ENCODE measurements at places on chromosomes 3 and 15. TPM values are rescaled to one million over a fixed set of nuclear protein-coding genes. Genes with fewer than 3 reads are reported as not detected.
A peak's percentile ranks its signal among the peaks of the same experiment; 100 is the strongest.

MINAR1 gene
- total RNA-seq = 0.76 TPM

IQCF5 gene
- total RNA-seq = not detected

STXBP5L gene
- total RNA-seq = 0.29 TPM

ATP8B4 gene
- 13.8 TPM for total RNA-seq

ZDHHC23 gene
- total RNA-seq = 0.93 TPM

IGSF11 gene
- 0.57 TPM for total RNA-seq

NEO1 gene
- total RNA-seq = 24.5 TPM

LRRC2 gene
- 1.9 TPM for total RNA-seq

GHSR gene
- not detected for total RNA-seq

LTF gene
- total RNA-seq = 3.6 TPM

TERC gene
- total RNA-seq = 6.3 TPM

- DNase-seq = no peak
Measured at GRCh38 chr15:73495181-73495580, 52.2 kb downstream of the REC114 start.

DNA sequence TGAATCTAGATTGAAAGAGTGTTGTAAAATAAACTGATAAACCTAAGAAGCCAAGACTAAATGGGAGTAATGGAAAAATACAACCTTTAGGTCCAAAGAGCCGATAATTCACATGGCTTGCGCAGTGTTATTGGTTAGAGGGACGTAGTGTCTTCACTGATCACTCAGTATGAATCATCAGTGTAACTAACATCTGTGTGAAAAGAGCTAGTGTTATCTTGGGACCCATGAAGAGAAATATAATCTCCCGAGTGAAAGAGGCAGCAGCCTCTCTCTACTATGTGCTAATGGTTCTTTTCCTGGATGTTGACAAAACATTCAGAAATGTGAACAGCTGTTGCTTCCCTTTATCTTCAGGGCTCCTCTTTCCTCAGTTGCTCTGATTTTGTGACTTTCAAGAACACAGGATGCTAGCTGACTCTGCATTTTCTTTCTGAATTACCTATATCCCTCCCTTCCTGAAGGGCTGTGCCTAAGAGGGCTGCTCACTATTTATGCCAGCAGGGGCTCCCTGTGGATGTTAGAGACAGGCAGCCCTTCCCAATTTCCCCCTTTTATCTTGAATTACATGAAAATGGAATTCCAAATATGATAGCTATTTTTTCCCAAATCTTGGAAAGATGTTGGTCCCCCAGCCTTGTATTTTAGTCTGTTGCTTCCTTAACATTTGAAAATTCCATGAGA is 128.8 kb downstream of the GRM7 start:
- no peak for DNase-seq

DNA sequence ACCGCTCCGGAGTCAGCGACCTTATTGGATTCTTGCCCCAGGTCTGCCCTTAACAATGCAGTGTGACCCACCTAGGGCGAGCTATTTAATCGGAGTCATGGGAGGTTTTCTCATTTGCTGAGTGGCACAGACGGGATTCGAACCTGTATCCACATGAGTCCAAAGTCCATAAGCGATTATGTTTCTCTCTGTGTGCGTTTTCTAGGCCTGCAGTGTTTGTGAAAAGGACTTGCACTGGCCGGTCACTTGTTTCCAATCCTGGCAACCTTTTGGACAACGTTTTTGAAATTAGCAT is 691 bp upstream of the HDGFL3 start:
- DNase-seq = no peak

DNA sequence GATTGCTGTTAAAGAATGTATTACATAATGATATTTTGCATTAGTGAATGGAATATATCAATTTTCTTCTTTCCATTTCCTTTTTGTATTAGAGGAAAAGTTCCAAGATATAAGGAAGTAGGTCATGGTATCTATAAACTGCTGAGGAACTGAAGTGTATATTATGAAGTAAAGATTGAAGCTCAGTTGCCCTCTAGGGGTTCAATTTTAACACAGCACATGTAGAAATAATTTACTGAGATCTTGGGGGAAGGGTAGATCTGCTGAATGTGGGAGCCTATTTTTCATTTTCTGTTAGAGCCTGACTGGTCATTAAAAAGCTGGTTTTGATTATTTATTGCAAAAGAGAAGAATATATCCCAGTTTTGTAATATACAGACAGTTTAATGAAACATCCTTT is 45.2 kb downstream of the CMC1 start:
- DNase-seq = no peak

- DNase-seq = no peak
Measured at GRCh38 chr3:57715686-57716085, 22.8 kb upstream of the DENND6A start.

- DNase-seq = no peak
Measured at GRCh38 chr15:68994981-68995761, 19.3 kb upstream of the NOX5 start.

DNA sequence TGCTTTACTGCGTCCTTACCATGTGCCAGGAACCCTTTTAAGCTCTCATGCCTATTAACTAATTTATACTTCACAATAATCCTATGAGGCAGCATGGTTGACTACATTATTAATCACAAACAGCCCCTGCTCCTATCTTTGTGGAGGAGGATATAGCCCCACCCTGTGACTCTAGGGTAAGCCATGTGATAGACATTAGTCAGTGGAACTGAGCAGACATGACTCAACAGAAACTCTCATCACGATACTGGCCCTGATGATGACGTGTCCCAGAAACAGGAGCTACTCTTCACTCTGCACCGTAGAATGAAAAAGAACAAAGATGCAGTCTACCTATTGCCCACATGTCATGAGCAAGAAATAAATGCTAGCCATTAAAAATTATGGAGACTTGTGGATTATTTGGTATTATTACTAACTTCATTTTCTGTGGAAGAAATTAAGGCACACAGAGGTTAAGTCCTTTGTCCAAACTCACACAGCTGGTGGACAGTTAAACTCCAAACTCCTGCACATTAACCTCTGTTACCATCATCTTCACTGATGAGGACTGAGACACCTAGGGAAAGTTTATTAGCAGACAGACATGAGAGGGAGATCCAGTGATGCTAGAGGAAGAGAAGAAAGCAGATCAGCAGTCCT is 51.2 kb downstream of the CFAP20DC start:
- no peak for DNase-seq

GRCh38 chr3:167289435-167289834 is 90.7 kb downstream of the ZBBX start:
- DNase-seq = no peak

DNA sequence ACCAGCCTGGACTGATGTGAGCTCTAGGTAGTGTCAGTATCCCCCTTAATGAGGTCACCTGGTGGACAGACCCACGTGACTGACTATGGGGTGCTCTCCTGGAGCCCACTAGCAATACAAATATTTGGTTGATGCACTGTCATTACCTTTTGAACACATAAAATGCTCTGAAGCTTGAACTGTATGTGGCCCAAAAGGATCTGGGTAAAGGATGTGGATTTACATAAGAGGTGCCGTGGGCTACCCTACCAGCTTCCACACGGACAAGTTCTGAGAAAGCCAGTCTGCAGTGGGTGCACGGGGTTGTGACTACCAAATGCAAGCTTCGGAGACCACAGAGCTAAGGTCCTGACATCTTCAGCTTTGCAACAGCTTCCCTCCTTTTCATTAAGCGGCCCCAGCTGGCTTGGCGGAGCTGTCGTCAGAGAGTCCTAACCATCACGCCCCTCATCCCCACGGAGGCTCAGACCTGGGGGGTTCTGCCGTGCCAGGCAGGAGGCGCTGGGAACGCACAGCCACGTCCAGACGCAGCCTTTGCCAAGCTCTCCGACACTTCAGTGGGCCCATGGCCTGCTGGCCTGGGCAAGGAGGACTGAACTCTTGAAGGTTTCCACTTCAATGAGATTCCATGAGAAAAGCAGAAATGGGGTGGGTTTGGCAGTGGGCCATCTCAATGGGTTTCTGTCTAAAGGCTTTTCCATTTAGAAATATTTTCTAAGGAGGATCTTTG is 228.3 kb downstream of the ADAMTS17 start:
- DNase-seq = peak; percentile 75

- DNase-seq = no peak
Measured at GRCh38 chr15:98712845-98713584, 64.7 kb downstream of the IGF1R start.

DNA sequence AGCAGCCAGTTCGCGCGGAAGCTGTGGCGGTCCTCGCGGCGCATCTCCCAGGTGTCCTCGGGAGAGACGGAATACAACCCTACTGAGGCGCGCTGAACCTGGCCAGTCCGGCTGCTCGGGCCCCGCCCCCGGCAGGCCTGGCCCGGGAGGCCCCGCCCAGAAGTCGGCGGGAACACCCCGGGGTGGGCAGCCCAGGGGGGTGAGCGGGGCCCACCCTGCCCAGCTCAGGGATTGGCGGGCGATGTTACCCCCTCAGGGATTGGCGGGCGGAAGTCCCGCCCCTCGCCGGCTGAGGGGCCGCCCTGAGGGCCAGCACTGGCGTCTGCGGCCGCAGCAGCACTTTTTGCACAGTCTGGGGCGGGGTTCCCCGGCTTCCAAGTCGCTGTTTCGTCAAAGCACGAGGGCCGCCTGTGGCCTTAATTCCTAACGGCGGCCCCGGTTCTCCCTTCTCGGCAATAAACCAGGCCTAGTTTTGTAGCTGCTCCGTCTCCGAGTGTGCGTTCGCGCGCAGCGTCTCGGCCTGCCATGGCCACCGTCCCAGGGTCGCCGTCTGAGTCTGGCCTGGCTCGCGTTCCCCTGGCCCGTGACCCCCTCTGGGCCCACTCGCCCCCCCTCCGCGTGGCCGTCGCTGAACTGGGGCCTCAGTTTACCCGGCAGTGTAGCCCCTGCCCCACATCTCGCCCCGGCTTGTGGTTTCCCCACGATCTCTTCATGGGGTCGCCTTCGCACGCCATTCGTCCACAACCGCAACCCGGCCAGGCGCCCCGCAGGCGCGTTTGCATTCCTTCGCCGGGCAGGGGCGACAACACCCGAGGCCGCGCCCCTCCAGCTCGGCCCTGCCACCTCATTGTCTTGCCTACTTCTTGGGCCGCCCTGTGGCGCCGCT is 30.0 kb downstream of the NBEAL2 start:
- DNase-seq = peak; percentile 96

DNA sequence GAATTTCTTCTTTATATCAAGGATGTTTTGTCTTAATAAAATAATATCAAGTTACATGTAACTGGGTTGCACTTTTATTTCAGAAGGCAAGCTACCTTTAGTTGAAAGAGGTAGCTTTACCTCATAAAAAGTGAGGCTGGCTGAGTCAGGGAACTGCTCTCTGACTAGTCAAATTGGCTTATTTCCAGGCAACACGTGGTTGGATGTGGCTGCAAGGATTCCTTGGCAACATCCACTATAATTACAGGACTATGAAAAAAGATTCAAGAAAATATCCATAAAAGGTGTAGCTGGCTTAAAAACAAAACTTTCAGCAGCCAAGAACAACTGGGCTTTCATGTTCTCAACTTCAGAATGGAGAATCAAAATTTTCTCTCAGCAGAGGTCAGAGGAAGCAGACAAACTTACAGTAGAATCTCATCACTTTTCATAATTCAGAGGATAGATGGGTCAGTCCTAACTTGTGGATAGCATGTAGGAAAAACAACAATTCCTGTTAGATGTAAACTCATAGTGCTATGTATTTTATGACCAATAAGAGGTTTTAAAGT is 779.1 kb downstream of the MECOM start:
- no peak for DNase-seq

GRCh38 chr3:183583331-183584245 is 28.1 kb upstream of the KLHL6 start:
- no peak for DNase-seq

- no peak for DNase-seq
Measured at GRCh38 chr3:117400303-117400702, 690.7 kb downstream of the TUSC7 start.

DNA sequence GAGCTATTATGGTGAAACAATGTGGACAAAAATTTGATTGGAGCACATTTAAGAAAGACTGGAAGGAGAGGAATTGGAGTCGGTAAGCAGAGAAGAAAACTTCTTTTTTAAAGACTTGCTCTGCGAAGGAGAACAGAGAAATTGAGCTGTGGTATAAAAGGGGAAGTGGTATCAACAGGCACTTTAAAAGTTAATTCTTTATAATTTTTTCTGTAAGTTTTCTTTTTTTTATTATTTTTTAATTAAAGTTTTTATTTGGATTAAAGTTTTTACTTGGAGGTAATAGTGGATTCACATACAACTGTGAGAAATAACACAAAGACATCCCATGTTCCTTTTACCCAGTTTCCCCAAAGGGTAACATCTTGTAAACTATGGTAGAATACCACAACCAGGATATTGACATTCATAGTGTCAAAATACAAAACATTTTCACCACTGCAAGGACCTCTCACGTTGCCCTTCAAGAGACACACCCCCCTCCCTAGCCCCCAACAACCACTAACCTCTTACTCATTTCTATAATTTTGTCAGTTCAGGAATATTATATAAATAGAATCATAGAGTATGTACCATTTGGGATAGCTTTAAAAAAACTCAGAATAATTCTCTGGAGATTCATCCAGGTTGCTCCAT is 33.8 kb upstream of the XIRP1 start:
- DNase-seq = no peak

DNA sequence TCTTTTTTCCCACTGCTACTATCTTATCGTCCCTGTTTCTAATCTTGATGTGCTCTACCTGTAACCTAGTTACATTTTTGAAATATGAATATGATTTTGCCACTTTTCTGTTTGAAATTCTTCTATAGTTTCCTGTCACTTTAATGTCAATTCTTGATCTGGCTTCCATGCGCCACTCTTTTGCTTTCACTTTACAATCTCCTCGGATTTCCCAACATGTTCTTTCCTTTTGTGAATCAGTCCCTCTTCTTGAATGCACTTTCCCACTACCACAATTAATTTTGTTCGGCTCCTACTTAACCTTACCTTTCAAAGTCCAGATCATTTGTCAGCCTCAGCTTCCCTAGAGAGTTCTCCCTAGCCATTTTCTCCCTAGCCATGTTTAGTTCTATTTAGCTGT is 8.3 kb downstream of the TIMMDC1 start:
- no peak for DNase-seq

DNA sequence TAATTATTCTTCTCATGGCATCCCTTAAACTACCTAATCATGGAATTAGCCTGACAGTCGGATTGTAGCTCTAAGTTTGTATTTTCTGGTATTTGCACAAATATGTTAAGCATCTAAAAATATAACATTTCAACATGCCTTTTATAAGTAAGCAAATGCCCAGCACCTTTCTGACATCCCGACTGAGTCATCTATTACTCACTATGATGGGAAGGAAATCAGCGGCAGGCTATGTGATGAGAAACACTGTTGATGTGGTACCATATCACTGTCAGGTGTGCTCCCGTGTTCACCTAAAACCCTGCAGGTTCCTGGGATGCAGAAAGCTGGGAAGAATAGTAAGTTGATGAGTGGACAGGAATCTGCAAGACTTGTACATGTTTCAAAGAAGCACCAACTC is 367.8 kb upstream of the IL12A start:
- DNase-seq = no peak

GRCh38 chr15:44536302-44536961 is 515 bp upstream of the EIF3J start:
- DNase-seq = peak; percentile 95

GRCh38 chr3:13647298-13648059 is 98.6 kb downstream of the FBLN2 start:
- DNase-seq = no peak

DNA sequence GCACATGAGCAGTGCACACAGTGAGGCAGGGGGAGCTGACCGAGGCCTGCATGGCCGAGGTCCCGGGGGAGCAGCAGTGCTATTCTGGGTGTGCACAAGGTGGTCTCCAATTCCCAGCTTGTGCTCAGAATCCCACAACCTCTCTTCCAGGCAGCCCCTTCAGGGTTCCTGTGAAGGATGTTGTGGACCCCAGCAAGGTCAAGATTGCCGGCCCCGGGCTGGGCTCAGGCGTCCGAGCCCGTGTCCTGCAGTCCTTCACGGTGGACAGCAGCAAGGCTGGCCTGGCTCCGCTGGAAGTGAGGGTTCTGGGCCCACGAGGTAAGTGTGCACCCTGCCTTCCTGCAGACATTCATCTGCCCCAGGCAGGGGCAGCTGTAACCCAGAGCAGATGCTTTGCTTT is 80.2 kb downstream of the DNASE1L3 start:
- no peak for DNase-seq

Data from posterior vena cava (tissue), 2 donors.